ENCODE measurements at places on chromosomes 1 and 21. TPM values are rescaled to one million over a fixed set of nuclear protein-coding genes. Genes with fewer than 3 reads are reported as not detected.

GRCh38 chr1:32865639-32866405 is 4.9 kb downstream of the FNDC5 start:
- DNase-seq: no peak

DNA sequence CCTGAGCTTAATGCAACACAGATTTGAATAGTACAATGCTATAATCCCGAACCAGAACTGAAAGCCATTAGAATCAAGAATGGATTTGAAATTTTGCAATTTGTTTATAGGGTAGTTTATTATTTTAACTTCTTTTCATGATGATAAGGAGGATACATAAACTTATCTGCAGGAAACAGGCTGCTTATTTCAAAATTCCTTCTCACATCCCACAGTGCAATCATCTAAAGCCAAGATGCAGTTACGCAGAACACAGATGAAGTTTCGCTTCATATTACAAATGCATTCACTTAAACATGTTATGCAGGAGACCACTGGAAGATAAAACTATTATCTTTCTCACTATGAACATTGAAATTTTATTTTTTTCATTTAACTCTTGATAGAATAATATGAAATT is 1019.6 kb downstream of the PLA2G4A start:
- no peak for DNase-seq

GRCh38 chr1:165632491-165632890 is 1.5 kb downstream of the MGST3 start:
- DNase-seq: no peak

DNA sequence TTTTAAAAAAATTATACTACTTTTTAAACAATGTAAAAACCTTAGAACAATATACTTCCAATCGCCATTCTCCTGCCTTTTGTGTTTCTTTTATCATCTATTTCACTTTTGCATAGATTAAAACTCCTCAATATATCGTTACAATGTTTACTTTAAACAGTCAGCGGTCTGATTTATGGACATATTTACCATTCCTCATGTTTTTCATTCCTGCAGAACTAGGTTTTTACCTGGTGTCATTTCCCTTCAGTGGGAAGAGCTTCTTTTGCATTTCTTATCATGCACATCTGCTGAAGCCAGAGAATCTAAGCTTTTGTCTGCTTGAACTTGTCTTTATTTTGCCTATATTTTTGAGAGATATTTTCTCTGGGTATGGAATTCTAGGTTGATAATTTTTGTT is 277.4 kb upstream of the PLXNA2 start:
- no peak for DNase-seq

GRCh38 chr1:225544263-225544662 is 108.7 kb downstream of the ENAH start:
- no peak for DNase-seq

DNA sequence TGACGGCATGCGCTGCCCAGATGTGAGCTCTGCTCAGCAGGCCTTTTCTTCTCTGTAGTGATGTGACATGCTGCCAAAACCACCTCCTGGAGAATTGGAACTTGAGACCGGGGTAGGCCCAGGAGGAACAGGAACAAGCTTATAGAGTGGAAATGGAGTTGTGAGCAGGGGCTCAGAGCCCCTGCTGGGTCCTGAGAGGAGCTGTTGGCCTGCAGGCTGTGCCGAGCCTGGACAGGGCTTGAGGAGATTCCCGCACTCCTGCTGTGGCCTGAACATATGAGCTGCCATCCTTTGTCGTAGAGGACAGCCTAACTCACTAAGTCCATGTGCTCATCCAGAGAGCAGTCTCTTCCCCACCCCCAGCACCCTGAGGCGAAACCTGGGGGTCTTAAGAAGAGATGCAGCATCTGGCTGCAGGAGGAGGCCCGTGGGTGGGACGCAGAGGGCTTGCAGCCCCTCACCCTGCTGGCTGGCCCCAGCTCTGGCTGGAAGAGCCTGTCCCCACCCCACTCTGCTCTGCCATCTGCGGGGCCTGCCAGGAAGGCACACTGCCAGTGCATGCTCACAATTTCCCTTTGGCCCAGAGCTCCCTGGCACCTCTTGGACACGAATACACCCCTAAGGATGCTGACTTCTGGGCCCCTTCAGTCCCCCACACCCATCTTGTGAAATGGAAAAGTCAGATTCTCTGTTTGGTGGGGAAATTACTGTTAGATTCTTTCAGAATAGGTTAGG is 42.5 kb downstream of the PTPRF start:
- DNase-seq: no peak

GRCh38 chr1:246497331-246497915 is 9.7 kb downstream of the SMYD3 start:
- DNase-seq: no peak

- DNase-seq: peak; percentile 68
Measured at GRCh38 chr1:58964880-58965279, 181.0 kb upstream of the JUN start.

DNA sequence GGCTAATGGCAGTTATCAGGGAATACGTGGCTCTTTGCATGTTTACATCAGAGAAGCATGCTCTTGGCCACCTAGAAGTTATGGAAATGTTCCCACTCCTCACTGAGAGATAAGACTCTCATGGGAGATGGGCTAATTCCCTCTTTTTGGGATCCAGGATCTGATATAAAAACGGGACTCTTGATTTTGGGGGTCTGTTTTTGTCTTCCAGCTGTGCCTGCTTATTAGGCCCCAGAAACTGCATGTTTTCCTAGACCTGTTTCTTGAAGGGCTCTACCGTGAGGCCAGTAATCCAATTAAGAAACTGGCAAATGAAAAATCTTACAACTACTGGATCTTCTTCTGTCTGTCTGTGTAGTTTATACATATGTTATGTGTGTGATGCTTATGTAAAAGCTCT is 47.0 kb upstream of the PTCH2 start:
- DNase-seq: no peak

DNA sequence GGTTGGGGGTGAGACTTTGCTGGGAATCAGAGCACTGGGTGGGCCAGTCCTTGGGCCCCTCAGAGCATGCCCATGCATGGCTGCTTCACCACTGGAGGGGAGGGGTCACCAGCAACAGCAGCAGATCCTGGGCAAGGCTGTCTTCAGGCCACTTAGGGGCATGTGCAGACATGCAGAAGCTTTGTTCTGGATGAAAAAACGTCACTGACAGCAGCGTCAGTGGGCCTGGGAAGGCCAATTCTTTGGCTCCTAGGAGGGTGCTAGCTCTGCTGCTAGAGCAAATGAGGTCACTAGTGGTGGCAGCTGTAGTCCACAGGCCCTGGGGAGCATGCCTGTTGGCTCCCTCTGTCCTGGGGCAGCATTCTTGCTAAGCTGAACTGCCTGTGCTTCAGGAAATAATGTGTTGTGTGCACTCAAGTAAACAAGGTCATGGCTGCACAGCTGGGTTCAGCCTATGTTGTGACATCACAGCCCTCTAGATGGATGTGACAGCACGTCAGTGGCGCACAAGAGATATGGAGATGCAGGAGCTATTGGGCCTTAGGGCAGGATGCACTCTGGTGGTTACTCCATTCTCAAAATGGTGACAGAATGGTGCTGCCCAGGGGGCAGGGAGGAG is 27.0 kb downstream of the ZC3H11B start:
- no peak for DNase-seq

- DNase-seq: no peak
Measured at GRCh38 chr1:24152631-24153494, 9.9 kb upstream of the IL22RA1 start.

DNA sequence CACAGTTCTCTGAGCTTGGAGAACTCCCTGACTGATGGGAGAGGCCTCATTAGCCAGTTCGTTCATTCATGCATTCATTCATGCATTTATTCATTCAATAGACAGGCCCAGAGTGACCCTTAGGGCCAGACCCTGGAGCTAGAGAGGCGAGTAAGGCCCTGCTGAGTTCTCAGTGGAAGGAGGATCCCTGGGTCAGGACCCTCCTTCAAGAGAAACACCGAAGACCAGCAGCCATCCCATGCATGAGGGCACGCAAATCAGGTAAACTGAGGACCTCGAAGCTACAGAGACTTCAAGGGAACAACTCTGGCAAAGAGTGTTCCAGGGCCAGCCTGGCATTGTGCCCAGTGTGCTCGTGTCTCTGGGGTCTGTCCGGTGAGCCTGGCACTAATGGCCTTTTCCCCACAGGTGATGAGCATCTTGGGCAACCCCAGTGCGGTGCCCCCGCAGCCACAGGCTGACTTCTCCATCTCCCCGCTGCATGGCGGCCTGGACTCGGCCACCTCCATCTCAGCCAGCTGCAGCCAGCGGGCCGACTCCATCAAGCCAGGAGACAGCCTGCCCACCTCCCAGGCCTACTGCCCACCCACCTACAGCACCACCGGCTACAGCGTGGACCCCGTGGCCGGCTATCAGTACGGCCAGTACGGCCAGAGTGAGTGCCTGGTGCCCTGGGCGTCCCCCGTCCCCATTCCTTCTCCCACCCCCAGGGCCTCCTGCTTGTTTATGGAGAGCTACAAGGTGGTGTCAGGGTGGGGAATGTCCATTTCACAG is 104.8 kb downstream of the PAX7 start:
- no peak for DNase-seq

- DNase-seq: no peak
Measured at GRCh38 chr1:87600055-87600850, 271.6 kb downstream of the LMO4 start.

- DNase-seq: no peak
Measured at GRCh38 chr1:24349891-24350290, 30.7 kb downstream of the GRHL3 start.

DNA sequence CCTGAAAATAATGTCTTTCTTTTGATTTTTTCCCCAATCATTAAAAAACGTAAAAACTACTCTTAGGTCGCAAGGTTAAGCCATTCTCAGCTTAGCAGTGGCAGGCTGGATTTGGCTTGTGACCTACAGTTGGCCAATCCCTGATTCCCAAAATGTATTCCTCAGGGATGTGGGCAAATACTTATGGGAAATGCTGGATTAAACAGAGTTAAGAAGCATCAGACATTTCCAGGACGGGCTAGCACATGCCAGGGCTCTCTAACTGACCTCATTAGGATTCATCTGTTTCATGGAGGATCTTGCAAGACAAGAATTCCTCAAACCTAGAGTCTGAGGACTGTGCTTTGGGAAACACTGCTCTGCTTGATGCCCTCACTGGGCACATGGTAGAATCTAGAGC is 982 bp upstream of the IL24 start:
- no peak for DNase-seq

DNA sequence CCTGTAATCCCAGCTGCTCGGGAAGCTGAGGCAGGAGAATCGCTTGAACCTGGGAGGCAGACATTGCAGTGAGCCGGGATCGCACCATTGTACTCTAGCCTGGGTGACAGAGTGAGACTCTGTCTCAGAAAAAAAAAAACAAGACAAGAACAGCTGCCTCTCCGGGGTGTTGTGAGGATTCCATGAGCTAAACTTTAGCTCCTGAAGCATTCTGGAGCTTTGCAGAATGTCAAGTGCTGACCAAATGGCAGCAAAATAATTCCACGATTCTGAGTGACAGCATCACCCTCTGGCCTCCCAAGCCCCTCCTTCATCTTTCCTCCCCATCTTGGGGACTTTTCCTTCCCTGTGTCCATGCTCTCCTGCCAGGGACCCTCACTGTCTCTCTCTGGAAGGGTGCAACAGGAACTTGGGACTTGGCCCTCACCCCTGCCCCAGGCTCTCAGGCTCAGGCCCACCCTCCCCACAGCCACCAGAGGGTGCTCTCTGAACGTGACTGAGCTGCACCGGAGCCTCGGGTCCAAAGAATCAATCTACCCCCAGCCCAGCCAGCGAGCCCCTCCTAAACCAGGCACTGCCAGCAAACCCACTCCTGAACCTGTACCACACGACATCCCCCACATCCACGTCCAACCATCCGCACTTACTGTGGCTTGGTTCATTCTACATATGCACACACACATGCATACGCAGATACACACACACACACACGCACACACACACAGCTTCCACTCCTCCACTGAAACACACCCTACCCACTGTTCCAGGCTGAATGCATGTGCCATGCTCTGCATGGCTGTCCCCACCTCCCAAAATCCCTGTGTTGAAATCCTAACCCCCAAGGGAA is 45.7 kb downstream of the ACOT7 start:
- DNase-seq: no peak

- no peak for DNase-seq
Measured at GRCh38 chr1:56411484-56412180, 167.7 kb downstream of the PLPP3 start.

DNA sequence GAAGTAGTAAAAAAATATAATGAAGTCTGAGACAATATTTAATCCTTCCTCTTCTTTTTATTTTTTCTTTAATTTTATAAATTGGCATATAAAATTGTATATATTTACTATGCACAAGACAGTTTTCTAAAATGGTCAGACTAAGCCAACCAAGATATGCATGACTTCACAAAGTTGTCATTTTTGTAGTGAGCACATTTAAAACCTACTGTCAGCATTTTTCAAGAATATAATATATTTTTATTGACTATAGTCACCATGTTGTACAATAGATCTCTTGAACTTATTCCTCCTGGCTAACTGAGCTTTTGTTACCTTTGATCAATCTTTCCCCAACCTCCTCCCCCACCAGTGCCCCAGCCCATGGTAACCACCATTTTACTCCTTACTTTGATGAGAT is 129.2 kb downstream of the ATP6V1G3 start:
- no peak for DNase-seq

GRCh38 chr1:163063143-163063542 is 6.0 kb upstream of the RGS4 start:
- no peak for DNase-seq

DNA sequence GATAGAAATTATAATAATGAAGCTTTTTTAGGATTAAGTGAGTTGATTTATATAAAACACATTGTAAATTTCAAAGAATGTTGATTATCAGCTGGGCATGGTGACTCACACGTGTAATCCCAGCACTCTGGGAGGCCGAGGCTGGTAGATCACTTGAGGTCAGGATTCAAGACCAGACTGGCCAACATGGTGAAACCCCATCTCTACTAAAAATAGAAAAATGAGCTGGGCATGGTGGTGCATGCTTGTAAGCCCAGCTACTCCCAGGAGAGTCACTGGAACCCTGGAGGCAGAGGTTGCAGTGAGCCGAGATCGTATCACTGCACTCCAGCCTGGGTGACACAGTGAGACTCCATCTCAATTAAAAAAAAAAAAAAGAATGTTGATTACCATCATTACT is 18.4 kb downstream of the ADAMTS1 start:
- DNase-seq: no peak

DNA sequence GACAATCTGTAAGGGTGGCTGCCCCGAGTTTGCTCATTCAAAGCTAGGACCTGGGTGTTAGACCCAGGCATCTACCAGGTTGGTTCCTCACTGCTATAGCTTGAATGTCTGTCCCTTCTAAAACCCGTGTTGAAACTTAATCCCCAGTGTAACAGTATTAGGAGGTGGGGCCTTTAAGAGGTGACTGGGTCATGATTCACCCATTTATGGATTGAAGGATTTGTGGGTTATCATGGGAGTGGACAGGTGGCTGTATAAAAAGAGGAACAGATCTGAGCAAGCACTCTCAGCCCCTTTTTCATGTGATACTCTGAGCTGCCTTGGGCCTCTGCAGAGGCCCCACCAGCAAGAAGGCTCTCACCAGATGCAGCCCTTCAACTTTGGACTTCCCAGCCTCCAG is 29.4 kb downstream of the PSMG1 start:
- DNase-seq: no peak

GRCh38 chr1:83670909-83671565 is 327.9 kb downstream of the TTLL7 start:
- DNase-seq: no peak

PDZK1IP1 gene
- total RNA-seq: 53.5 TPM

USH2A gene
- not detected for total RNA-seq

GSTM1 gene
- 33.0 TPM for total RNA-seq

CNIH3 gene
- total RNA-seq: 0.39 TPM

KNCN gene
- total RNA-seq: not detected

TRIM46 gene
- total RNA-seq: not detected

EIF4G3 gene
- 75.4 TPM for total RNA-seq

CD164L2 gene
- 7.3 TPM for total RNA-seq

LPAR3 gene
- not detected for total RNA-seq

All from upper lobe of left lung (tissue), 6 donors.